Smooth muscle cell of the pulmonary artery (primary cell): ENCODE measurements at places on chromosomes 6 and 20. TPM values are rescaled to one million over a fixed set of nuclear protein-coding genes. Genes with fewer than 3 reads are reported as not detected.

The LHFPL5 gene
- total RNA-seq: not detected in 2 replicates

The SLC16A10 gene
- total RNA-seq: not detected in 2 replicates

The EEF1A2 gene
- total RNA-seq: 2.3 and 3.5 TPM in 2 replicates

The CALHM4 gene
- total RNA-seq: 0.20 TPM in 1 of 2 replicates, not detected in the other

The DUSP15 gene
- total RNA-seq: 0.17 and 0.20 TPM in 2 replicates

The FOXS1 gene
- total RNA-seq: 20.6 and 23.1 TPM in 2 replicates

The ANKEF1 gene
- 2.2 and 2.5 TPM in 2 replicates for total RNA-seq

The SRMS gene
- total RNA-seq: not detected in 2 replicates

The ATG5 gene
- total RNA-seq: 32.3 and 46.5 TPM in 2 replicates

The SCGN gene
- not detected in 2 replicates for total RNA-seq

The KIAA1586 gene
- total RNA-seq: 12.2 and 15.2 TPM in 2 replicates

The SOX18 gene
- total RNA-seq: 0.07 TPM in 2 replicates

The GID8 gene
- total RNA-seq: 29.0 and 35.4 TPM in 2 replicates

The ZBTB12 gene
- 7.6 and 9.8 TPM in 2 replicates for total RNA-seq

The ZBTB46 gene
- 2.7 and 4.3 TPM in 2 replicates for total RNA-seq

The PRR18 gene
- total RNA-seq: not detected in 2 replicates

The PROKR2 gene
- total RNA-seq: not detected in 2 replicates

The SLCO4A1 gene
- 0.13 and 0.30 TPM in 2 replicates for total RNA-seq

The CNBD2 gene
- 0.99 and 1.5 TPM in 2 replicates for total RNA-seq

The SLC22A2 gene
- 0.07 and 1.7 TPM in 2 replicates for total RNA-seq

The PRSS35 gene
- 4.2 and 4.7 TPM in 2 replicates for total RNA-seq

The DLL1 gene
- 0.30 and 0.78 TPM in 2 replicates for total RNA-seq

The VGLL2 gene
- total RNA-seq: not detected in 2 replicates

The IL17F gene
- total RNA-seq: not detected in 2 replicates

The PHACTR1 gene
- 0.33 and 1.6 TPM in 2 replicates for total RNA-seq

The BPIFB2 gene
- not detected in 2 replicates for total RNA-seq

The FABP7 gene
- total RNA-seq: not detected in 2 replicates

The HLA-DQB2 gene
- not detected in 2 replicates for total RNA-seq

The LY86 gene
- total RNA-seq: not detected in 2 replicates

The HLA-A gene
- total RNA-seq: 456 and 579 TPM in 2 replicates

The HLA-DQB1 gene
- not detected in 2 replicates for total RNA-seq

The PPP1R3G gene
- 3.0 TPM in 2 replicates for total RNA-seq

The BEND3 gene
- total RNA-seq: 2.4 and 2.5 TPM in 2 replicates

The SLC52A3 gene
- total RNA-seq: not detected in 2 replicates

The IDH3B gene
- 55.0 and 57.1 TPM in 2 replicates for total RNA-seq

The CFB gene
- total RNA-seq: 49.7 and 81.0 TPM in 2 replicates

The SNAP25 gene
- total RNA-seq: 0.53 and 1.1 TPM in 2 replicates

The KIFC1 gene
- total RNA-seq: 2.1 and 5.0 TPM in 2 replicates

The OR2H1 gene
- total RNA-seq: not detected in 2 replicates

The RFX6 gene
- not detected in 2 replicates for total RNA-seq

The OOEP gene
- total RNA-seq: 0.13 and 0.30 TPM in 2 replicates

The PARD6B gene
- total RNA-seq: 0.20 and 0.59 TPM in 2 replicates

The CLVS2 gene
- not detected in 2 replicates for total RNA-seq

The HTR1B gene
- 0.17 and 0.72 TPM in 2 replicates for total RNA-seq

The RAB44 gene
- 0.03 TPM in 1 of 2 replicates, not detected in the other for total RNA-seq

The GRM4 gene
- total RNA-seq: 0.10 and 0.13 TPM in 2 replicates

The HLA-DQA2 gene
- not detected in 2 replicates for total RNA-seq

The VSTM2L gene
- 2.1 and 2.5 TPM in 2 replicates for total RNA-seq

The OR2B6 gene
- total RNA-seq: 0.07 TPM in 1 of 2 replicates, not detected in the other

The SAMD5 gene
- 0.76 and 0.85 TPM in 2 replicates for total RNA-seq

The ADGRF5 gene
- total RNA-seq: 5.5 and 39.0 TPM in 2 replicates

The CD24 gene
- total RNA-seq: 0.85 and 3.3 TPM in 2 replicates

The SOX4 gene
- total RNA-seq: 11.7 and 34.2 TPM in 2 replicates

The BPIFA1 gene
- total RNA-seq: not detected in 2 replicates

The MYMX gene
- 0.33 TPM in 1 of 2 replicates, not detected in the other for total RNA-seq

The CST4 gene
- 0.33 and 0.50 TPM in 2 replicates for total RNA-seq

The SLC44A4 gene
- total RNA-seq: 0.20 TPM in 1 of 2 replicates, not detected in the other
